Cardiac muscle cell (in vitro differentiated cells and primary cell): ENCODE measurements at places on chromosomes 4 and X. TPM values are rescaled to one million over a fixed set of nuclear protein-coding genes. Genes with fewer than 3 reads are reported as not detected.
A peak's percentile ranks its signal among the peaks of the same experiment; 100 is the strongest.

DNA sequence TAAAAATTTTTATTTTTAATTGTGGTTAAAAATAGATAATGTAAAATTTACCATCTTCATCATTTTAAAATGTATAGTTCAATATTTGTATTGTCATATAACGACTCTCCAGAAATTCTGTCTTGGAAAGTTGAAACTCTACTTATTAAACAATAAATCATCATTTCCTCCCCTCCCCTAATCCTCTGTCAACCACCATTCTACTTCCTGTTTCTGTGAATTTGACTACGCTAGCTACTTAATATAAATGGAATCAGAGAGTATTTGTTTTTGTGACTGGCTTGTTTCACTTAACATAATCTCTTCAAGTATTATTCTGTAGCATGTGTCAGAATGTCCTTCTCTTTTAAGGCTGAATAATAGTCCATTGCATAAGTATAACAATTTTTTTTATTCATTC, 729.0 kb upstream of the AADAT start:
- DNase-seq = no peak

The CTSO gene
- total RNA-seq = 2.6 and 4.8 TPM in 2 replicates

- peak; percentile 14 for DNase-seq
These were observed 689.3 kb downstream of the CENPC start for GRCh38 chr4:66855956-66856355.

The HSFX4 gene
- not detected in 2 replicates for total RNA-seq

GRCh38 chrX:31353095-31353494, 281.3 kb upstream of the FTHL17 start:
- DNase-seq = peak; percentile 64

DNA sequence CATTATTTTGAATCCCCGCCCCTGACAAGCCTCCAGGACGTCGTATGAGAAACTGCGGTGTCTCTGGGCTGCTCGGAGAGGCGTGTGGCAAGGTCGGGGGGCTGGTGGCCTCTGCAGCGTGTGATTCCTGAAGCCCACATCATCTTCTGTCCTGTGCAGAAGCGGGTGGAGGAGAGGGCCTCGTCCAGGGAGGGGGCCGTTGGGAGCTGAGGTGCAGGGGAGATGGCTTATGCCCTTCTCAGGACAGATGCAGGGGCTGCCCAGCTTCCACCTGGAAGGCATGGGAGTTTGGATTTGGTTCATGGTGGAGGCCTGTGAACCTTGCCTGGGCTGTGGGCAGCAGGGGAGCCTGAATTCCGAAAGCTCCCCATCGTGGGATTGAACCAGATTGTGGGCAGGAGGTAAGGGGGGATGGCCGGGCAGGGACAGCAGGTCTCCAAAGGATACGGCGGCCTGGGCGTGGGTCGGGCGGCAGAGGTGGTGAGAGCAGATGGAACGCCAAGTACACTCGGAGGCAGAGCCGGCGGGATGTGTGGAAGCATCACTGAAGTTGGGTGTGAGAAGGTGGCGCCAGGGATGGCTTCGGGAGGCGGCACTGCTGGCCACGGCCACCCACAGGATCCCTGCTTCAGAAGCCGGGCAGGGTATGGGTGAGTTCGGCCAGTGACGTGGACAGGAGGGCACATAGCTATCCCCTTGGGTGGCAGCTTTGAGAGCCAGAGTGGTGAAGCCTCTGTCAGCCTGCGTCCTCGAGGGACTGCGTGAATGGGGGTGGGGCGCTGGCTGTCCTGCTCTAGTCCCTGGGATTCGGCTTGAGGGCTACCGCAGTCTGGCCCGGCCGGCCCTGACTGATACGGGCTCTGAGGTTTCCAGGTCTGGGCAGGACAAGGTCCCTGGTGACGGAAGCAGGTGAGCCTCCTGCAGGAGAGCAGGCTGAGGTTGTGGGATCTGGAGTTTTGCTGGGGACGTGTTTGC, 76.3 kb upstream of the ADRA2C start:
- DNase-seq = no peak

- DNase-seq = peak; percentile 23
These were observed 99.5 kb downstream of the COX18 start for GRCh38 chr4:72969976-72970375.

DNA sequence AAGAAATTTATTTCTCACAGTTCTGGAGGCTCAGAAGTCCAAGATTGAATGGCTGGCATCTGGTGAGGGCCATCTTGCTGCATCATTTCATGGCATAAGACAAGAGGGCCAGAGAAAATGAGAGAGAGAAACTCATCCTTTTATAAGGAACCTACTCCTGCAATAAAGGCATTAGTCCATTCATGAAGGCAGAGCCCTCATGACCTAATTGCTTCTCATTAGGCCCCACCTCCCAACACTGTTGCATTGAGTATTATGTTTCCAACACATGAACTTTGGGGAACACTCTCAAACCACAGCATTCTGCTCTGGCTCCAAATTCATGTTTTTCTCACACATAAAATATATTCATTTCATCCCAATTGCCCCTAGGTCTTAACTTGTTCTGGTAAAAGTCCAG, 14.2 kb downstream of the RNF175 start:
- no peak for DNase-seq

DNA sequence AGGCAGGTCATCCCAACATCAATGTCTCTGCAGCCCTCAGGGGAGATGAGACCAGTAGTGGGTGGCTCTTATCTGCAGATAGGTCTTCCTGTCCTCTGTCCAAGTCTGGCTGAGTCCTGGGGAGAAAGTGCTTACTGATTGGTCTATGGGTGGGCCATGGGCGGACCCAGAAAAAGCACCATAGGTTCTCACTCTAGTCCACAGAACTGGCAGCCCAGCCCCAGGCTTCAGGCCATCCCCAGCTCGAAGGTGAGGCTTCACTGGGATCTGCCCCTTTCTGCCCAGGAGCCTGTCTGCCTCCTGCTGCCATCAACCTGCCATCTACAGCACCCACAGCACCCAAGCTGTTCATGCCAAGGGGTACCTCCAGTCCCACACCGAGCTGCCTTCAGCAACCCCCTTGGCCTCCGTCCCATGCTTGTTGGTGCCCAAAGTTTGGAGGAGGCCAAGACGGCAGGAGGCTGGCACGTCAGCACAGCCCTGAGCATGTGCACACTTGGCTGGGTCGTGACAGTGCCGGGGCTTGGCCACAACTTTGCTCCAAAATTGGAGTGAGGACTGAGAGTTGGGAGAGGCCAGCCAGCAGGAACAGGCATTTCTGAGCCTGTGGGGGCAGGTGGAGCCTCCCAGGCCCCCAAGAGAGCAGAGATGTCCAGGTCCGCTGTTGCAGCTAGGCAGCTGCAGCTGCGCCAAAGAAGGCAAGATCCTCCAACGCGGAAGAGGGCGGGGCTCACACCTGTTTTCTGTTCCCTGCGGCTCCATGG, 99.6 kb downstream of the IQCM start:
- no peak for DNase-seq

- no peak for DNase-seq
These were observed 17.2 kb upstream of the FGFR3 start for GRCh38 chr4:1775731-1776500.

DNA sequence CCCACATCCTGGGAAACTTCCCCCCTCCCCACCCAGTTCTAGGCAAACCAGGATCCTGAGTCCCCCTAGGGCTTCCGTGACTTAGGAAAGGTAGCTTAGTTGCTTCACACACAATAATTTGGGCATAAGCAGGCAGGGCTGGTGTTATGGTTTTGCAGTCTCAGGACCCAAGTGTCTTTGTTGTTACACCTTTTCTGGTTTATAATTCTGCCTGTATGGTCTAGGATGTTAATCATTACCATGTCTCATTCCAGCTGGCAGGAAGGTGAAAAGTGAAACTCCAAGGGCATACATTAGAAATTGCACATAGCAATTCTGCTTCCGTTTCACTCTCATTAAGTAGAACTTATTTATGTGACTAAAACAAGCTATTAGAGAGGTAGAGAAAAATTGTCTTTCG, 16.8 kb downstream of the UGT8 start:
- DNase-seq = no peak

GRCh38 chr4:53039741-53040458, 177.8 kb downstream of the RASL11B start:
- no peak for DNase-seq

GRCh38 chr4:184845367-184846021, 19.7 kb upstream of the ACSL1 start:
- DNase-seq = peak; percentile 44

DNA sequence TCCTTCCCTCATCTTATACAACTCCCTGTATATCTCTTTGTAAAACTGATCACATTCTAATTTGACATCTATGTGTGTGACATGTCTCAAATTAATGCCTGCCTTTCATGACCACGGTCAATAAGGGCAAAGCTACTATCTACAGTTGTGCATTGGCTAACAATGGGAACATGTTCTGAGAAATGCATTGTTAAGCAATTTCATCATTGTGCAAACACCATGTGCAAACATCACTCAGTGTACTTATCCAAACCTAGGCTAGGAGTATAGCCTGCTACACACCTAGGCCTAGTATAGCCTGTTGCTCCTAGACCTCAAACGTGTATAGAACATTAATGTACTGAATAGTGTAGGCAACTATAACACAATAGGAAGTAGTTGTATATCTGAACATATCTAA, 95.0 kb downstream of the BANK1 start:
- peak; percentile 6 for DNase-seq

- peak; percentile 11 for DNase-seq
These were observed at the start of gene NLGN3 for GRCh38 chrX:71144651-71145050. Gene NLGN3 (plus strand): TSS chrX:71144841. CDS start chrX:71147750, 2,909 bp downstream.

DNA sequence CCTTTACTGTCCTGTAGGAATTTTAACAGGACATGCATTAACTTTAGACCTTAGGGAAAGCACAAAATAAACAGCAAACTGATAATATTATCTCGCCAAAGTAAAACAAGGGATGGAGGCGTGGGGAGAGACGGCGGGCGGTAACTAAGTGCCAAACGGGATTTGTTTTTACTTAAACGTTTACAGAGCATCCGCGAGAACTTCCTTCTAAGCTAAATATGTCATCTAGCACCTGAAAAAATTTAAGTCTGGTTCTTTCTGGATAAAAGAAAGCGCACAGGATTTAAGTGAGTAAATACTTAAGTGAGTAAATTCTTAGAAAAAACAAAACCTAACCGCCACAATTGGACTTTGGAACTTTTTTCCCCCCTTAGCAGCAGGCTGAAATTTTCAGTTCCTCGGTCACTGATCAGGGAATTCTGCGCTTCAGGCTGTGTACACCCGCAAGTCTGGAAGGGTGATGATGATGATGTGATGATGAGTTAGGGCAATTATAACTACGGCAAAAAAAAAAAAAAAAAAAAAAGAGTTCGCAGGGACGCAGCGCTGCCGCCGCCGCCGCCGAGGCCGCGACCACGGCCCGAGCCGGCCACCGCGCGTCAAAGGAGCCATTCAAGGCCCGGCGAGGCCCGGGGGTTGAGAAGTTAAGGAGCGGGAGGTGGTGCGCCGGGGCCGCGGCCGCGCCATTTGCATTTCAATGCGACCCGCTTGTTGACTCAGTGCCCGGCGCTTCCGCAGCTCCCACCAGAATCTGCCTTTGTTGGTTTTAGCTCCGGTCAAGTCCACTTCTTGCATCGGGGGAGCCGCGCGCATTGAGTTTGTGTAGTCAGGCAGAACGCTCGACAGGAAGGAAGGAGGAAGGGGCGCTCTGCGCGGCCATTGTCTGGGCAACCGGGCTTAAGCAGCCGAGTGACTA, 108.8 kb downstream of the SPRY1 start:
- DNase-seq = peak; percentile 76

GRCh38 chrX:89034679-89035078, 287.7 kb downstream of the CPXCR1 start:
- no peak for DNase-seq

The ALAS2 gene
- 4.3 and 6.8 TPM in 2 replicates for total RNA-seq

- no peak for DNase-seq
These were observed 43.2 kb downstream of the NR3C2 start for GRCh38 chr4:148398988-148399387.

The ARMCX6 gene
- 73.1 and 75.1 TPM in 2 replicates for total RNA-seq

The SRD5A3 gene
- total RNA-seq = 5.9 and 13.7 TPM in 2 replicates

The MCUB gene
- total RNA-seq = 0.56 and 1.4 TPM in 2 replicates

The FAT4 gene
- total RNA-seq = 4.5 and 5.6 TPM in 2 replicates

GRCh38 chr4:137705171-137705783, 173.0 kb upstream of the PCDH18 start:
- DNase-seq = peak; percentile 55

The CXCL8 gene
- total RNA-seq = not detected in 2 replicates

GRCh38 chr4:125323654-125324053, 8.9 kb downstream of the FAT4 start:
- peak; percentile 30 for DNase-seq
